NCI-H2171 (cell line): ENCODE measurements at places on chromosomes 16 and 17.

- peak; percentile 61 for DNase-seq
These were observed 477 bp downstream of the NTAN1 start for GRCh38 chr16:15055141-15056053.

GRCh38 chr17:41678907-41679739, 9.6 kb upstream of the EIF1 start:
- DNase-seq, result no peak

DNA sequence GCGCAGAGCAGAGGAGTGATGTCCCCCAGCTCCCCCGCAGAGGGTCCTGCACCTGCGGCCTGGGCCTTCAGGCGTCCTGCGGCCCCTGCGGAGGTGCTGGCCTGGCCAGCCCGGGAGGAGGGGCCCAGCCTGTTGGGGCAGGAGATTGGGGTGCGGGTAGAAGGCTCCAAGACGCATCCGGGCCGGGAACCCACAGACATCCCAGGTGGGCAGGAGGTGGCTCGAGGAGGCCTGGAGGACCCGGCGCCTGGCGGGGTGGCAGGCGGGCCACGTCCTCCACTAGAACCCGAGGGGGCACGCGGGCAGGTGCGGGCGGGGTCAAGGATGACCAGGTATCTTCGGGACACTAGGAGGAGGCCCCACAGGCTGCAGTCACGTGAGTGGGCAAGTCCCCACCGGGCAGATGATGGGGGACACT, 647 bp upstream of the SECTM1 start:
- DNase-seq, result no peak

GRCh38 chr17:82678265-82678891, 20.1 kb downstream of the RAB40B start:
- DNase-seq, result no peak

DNA sequence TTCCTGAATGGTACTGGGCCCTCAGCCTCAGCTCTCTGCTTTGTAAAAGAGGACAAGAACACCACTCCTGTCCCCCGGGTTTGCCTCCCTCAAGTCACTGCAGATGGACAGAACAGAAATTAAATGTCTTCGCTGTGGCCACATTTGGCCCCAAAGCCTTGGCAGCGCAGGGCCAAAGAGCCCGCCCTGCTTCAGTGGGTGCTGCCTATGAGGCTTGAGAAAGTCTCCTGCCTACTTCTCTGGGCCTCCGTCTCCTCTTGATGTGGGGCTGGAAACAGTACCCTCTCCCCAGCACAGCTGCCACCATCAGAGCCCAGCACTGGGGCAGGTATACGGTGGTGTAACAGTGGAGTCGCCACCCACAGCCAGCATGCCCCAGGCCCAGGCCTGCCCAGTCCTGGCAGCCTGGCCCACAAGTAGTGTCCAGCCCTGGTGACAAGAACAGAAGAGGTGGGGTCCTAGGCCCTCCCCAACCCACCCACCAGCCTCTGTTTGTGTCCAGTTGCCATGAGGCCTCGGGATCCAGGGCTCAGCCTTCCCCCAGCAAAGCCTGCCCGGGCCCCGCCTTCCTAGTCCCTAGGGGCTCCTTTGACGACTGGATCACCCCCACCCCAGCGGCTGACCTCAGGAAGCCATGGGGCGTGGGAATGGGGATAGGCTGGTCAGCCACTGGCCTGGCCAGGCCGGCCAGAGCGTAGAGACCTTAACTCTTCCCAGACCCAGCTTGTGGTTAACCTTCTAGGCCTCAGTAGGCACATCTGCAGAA, 3.9 kb upstream of the TPPP3 start:
- no peak for DNase-seq

- peak; percentile 78 for DNase-seq
These were observed 34.1 kb upstream of the SLC38A10 start for GRCh38 chr17:81328978-81329926.

DNA sequence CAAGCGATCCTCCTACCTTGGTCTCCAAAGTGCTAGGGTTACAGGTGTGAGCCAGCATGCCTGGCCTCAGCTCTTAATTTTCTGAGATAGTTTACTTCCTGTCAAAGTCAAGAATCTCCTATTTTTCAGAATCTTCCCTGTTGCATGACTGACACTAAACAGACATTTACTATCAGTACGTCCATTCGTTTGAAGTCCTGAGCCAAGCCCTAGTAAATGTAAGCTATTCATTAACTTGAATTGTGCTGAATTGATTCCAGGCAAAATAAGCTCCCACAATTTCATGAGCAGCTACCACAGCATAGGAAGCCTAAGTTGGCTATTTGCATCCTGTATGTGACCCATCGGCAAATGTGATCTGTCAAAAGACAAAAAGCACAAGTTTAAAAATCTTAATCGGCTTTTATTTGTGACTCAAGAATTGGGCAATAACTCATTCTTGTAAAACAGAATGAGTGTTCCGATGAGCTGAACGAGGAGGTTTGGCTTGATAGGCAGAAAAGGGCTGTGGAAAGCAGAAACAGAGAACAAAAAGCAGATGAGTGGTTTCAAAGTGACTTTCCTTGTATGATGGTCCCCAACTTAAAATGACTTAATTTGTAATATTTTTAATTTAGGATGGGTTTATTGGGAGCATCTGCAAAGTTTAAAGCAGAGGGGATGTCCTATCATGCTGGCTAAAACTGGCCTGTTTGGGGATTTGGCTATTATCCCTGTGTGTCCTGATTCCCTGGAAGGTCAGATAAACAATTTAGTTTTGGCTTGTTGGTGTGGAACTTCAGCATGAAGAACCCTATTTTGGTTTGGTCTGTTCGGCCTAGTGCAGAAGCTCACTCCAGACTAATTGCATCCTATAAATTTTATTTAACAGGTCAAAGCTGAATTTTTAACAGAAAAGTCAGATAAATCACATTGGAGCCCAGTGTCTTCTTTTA, 14.2 kb downstream of the RNF112 start:
- DNase-seq, result no peak
